ENCODE measurements at places on chromosomes 5 and 9.

GRCh38 chr9:105142406-105143135, 101.9 kb upstream of the SLC44A1 start:
- DNase-seq, result no peak

DNA sequence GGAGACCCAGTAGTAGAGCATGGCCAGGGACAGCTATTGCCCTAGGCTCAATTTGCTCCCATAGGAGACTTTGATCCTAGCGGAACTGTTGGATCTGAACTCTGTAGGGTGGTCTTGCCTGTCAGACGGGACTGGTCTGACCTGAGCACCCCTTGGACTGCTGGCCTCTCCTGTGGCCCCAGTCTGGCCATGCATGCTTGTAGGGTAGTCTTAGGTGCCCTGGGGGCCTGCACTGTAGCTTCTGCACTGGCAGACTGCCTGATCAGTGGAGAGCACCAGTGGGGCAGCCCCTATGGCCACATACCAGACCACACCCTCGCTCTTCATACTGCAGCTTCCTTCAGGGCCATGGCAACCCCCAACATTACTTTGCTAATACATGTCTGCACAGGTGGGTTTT, 396.1 kb upstream of the GRAMD2B start:
- DNase-seq, result no peak

DNA sequence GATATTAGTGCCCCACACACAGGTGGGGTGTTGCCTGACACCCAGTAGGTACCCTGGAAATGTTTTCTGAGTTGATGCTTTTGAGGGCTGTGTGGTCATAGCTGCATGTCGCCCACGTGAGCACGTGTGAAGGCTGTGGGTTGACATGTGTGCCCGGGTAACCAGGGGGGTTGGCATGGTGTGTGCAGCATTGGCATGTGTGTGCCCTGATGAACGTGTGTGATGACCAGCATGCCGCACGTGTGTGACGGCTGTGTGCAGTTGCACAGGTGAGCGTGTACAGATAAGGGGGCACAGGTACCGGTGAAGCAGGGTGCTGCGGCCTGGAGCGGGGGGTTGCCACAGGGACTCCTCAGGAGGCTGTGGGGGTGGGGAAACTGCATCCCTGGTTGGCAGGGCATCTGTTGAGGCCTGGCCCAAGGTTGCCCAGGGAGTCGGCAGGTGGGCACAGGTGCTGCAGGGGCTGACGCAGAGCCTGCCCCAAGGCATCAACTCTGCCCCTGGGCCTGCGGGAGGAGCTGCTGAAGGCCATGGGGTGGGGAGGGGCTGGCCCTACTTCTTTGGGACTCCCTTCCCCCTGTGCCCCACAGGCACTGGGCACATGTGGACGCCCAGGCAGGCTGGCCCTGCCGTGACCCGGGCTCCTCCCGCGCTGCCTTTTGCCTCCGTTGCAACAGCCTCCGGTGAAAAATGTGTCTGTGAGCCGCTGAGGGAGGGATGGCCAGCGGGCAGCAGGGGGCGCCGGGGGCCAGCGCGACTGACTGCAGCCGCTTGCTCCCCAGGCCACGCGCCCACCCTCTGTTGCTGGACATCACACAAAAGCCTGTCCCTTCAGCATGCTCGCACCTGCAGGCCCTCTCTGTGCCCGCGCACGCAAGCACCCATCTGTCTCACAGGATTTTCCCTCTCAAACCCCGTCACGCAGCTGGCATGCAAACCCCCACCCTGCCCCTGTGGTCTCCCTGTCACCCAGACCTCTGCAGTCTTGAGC, 2.2 kb downstream of the UNC5A start:
- DNase-seq, result no peak

GRCh38 chr9:121576281-121577075, 75.0 kb upstream of the DAB2IP start:
- no peak for DNase-seq

DNA sequence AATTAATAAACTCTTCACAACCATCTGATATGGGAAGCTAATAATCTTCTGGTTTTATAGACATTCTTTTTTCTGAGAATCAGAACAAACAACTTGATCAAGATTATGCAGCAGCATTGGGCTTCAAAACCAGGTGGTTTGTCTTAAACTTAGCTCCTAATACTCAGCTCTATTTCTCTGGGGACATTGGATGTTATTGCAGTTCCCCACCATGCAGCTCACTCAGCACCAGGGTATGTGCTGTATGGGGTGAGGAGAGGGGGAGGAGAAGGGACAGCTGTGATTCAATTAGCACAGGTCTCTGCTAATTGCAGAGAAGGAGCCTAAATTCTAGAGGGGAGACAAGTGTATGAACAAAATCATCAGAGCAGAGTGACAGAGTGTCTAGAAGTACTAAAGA, 210.7 kb upstream of the TNC start:
- DNase-seq, result no peak

DNA sequence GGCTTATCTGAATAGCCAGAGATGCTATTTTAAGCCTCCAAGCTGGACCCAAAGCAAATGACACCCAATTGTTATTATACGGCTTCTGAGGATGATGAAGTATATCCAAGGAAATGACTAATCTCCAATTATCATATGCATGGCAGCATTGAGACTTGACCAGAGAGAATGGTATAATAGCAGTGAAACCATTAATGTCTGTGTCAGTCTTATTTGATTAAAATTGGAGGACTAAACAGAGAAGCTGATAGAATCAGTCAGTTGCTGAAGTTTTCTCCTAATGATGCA, 200.5 kb downstream of the EFNA5 start:
- DNase-seq, result no peak

DNA sequence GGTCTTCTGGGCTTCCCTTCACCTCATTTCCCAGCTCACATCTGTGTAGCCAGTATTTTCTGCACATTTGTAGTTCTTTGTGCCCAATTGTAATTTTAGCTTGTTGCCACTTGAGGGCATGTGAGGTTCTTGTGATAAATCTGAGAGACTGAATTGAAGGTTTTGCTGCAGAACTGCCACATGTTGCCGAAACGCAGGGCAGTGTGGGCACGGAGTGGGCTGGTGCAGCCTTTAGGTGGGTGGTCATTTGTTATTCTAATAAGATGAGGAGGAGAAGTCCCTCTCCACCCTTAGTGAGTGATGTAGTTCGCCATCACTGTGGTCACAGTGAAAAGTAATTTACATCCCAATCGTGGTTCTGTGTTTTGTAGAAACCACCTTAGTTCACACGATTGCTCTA, 21.2 kb downstream of the OTULIN start:
- no peak for DNase-seq

- DNase-seq, result no peak
These were observed 43.8 kb upstream of the DAB2IP start for GRCh38 chr9:121607434-121608167.

DNA sequence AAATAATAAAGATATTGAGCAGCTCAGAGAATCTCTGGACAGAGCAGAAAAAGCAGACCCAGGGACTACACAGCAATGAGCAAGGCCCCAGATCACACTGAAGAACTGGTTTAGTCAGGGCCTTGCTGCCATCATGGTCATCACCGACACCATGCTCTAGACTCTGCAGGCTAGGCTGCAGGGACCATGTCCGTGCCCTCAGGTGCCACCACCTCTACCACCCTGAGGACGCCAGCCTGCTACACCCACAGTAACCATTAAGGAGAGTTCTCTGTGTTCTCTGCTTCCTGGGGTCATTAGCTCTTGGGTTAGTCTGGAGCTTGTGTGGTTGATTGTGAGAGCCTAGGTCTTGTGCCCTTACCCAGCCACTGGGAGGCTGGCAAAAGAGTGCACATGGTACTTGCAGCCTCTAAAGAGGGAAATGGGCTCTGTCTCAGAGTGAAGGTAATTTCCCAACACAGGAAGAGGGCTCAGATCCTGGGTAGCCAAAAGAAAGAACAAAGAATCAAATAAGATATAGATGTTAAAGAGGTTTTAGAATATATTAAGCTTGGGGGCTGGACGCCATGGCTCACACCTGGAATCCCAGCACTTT, 31.9 kb upstream of the JADE2 start:
- DNase-seq, result no peak

DNA sequence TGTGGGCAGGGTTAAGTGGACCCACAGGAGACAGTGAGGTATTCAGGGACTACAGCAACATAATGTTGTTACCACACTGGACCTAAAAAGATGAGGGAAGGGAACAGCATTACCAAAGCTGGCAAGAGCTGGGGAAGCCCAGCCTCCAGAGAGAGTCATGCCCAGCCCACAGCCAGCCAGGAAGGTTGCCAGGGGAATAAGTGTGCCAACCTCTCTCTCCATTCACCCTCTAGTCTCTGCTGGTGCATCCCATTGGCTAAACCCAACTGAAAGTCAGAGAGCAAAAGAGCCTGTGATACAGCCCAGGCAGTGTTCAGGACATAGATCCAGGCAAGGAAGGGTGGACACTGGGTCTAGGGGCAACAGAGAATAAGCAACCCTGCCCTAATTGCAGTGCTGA, 35.8 kb upstream of the AFAP1L1 start:
- DNase-seq, result no peak

DNA sequence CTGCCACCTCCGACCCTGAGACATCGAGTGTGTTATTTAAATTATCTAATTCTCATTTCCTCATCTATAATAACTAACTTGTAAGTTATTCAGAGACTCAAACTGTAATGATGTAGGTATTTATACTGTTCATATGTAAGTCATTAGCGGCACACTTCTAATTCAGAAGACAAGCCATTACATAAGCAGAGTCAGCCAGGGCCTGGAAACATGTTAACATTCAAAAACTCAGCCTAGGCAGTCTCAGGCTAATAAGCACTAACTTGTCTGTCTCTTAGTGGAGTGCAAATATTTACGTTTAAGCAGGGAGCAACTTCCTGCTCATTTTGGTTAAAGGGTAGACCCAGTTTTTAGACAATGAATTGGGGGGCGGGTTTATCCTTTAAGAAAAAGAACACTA, 598.4 kb downstream of the ACTL7B start:
- peak; percentile 20 for DNase-seq

DNA sequence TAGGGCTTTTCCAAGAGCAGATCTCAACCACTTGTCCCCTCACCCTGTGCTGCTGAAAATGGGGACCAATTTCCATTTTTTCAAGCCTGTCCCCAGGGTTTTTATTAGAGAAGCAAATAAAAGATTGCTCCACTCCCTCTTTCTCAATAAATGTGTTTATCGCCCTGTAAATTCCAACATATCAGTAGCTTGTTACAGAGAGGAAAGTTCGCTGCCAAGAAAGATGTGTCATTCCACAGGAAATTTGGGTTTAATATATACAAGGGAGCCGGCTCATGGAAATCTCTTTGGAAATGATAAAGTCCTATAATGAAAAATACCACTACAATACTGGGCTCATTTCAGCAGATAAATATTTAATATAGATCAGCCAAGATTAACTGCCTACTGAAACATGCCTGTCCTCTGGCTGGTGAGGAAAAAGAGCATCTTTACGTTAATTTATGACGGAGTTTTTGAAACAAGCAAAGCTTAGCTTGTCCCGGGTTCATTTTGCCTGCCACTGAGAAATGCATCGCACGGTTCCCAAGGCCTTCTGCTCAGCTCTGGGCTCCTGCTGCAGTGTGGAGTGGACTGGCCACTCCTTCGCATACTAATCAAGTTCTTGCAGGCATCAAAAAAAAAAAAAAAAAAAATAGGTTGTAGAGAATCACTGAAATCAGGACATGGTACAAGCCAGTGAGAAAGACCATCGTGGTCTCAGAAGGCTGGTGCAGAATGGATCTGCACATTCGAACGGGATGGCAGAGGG, 84.5 kb downstream of the BRINP1 start:
- DNase-seq, result no peak

- no peak for DNase-seq
These were observed 39.2 kb downstream of the EXOSC2 start for GRCh38 chr9:130732793-130733221.

GRCh38 chr9:18746631-18747030, 272.7 kb downstream of the ADAMTSL1 start:
- DNase-seq, result no peak

DNA sequence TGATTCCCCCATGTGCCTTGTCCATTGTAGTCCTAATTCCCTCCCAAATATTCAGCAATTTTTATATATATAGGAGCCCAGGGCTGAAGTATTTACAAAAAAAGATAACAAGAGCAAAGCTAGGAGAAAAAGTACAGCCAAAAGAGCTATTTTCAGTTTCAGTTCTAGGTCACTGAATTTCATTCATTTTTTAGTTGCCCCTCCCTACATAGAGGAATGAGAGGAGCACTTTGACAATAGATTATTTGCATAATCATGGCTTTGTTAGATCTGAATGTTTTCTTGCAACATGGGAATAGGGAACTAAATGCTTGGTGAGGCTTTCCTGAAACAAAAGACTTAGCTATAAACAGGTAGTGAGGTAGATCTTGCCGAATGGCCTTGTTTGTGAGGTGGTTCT, 15.3 kb upstream of the F2RL2 start:
- DNase-seq, result no peak

GRCh38 chr5:10481241-10481935, 39.7 kb downstream of the ROPN1L start:
- no peak for DNase-seq

DNA sequence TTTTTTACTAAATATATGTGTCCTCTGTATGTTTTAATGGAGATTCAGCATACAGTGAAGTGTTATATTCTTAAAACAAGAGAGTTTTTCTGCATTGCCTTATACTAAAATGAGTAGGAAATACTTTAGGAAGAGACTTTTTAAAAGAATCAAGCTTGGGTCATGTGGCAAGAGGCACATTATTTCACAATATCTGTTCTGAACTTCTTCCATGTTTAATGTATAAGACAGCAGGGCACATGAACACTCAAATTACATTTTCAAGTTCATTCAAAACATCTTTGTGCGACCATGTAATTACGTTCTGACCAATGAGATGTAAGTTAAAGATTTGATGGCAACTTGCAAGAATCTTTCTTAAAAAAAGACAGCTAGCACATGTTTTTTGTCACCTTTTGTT, 1055.9 kb downstream of the NR2F1-AS1 start:
- no peak for DNase-seq

GRCh38 chr5:163759000-163759704, 253.7 kb downstream of the MAT2B start:
- no peak for DNase-seq

- no peak for DNase-seq
These were observed 12.5 kb downstream of the SQSTM1 start for GRCh38 chr5:179833056-179833708.

GRCh38 chr5:151123897-151124751, 33.5 kb downstream of the ANXA6 start:
- DNase-seq, result no peak

DNA sequence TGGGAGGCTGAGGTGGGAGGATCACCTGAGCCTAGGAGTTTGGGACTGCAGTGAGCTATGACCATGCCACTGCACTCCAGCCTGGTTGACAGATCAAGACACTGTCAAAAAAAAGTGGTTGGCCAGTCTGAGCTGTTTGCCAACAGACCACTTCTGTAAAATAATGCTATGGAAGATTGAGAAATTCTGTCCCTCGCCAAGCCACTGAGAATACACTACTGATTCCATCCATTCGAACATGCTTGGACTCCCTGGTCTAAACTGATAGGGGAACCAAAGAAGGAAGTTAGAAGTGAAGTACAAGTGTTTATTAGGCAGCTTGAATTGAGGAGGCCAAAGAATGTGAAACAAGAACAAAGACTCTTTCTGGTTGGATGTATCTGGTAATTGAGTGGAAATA, 27.2 kb downstream of the ENC1 start:
- no peak for DNase-seq
